ENCODE measurements at places on chromosomes 12 and 14.

DNA sequence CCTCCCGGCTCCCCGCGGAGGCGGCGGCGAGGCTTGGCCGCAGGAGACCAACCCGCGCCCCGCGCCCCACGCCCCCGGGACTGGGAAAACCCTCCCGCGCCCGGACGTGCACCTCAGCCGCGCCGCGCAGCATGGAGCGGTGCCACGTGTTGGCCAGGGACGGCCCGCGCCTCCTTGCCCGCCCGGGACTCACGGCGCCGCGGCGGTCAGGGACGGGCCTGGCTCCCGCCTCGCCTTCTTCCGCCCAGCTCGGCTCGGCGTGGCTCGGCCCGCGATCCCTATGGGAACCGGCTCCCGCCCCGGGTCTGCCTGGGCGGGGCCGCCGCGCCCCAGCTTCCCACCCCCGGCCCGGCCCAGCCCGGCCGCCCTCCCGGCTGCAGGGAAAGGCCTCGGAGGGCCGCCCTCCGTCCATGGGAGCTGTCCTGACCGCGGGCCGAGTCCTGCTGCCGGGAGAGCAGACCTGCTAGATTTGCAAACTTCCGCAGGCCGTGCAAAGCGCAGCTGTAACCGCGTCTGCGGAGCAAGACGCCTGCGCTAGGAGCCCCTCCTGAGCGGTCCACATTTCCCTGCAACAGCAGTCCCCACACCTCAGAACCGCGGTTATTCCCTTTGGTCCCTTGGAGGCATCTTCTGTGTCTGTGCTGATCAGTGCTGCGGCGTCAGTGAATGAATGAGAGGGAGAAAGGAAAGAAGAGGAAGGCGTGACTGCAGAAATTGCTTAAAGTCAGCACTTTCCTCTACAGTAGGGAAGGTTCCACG is at the start of gene CDKL1:
Gene CDKL1 (minus strand): TSS at position 251 of the 759 bp plus-strand sequence. CDS start 1,013 bp downstream, outside the sequence.
- peak; percentile 47 for DNase-seq

DNA sequence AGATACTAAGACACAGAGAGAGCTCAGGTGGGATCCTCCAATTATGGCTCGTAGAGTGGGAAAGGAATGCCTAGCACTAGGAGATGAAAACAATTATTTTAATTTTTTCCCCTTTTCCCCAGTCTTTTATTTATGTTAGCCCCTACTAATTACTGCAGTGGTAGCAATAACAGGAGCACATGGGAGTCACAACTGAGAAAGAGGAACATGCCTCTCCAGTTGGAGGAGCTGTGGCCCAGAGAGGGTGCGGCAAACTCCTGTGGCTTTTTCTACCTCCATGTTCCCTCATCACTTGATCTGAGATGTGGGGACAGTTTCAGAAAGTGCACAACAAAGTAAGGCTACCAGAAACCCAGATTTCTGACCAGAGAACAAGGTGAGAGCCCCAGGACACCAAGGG is 25.9 kb upstream of the POC1B start:
- no peak for DNase-seq

GRCh38 chr12:22628228-22628627 is 3.3 kb downstream of the ETNK1 start:
- DNase-seq, result no peak

DNA sequence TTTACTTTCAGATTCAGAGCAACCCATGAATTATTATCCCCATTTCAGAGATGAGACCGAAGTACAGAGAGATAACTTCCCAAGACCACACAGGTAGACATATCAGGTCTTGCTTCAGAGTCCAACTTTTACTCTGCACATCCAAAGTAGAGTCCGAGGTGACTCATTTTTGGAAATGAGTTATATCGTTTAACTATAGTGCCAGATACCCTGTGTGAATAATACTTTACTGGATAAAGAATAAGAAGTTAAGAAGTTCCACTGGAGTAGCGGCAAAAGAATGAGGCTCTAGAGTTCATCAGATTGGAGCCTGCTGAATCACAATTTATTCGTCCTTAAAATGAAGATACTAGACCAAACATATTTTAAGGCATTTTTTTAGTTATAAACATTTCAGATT is 124.7 kb downstream of the EPS8 start:
- no peak for DNase-seq

DNA sequence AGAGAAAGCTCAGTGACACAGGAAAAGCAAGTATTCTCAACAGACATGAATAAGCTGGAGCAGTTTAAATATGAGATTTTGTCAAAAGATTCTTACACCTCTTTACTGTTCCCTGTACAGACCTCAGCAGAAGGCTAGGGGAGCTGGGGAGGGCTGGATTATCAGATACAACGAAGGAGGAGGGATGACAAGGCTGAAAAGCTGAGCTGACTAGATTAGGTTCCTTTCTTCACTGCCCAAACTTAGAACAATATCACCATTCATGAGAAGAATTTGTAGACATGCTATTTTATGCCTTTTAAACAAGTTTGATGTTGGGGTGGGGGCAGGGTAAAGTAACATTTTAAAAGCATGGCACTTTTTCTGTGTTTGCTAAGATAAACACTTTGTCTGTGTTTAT is 611.1 kb downstream of the AACS start:
- DNase-seq, result no peak

GRCh38 chr12:25994901-25995625 is 36.6 kb downstream of the RASSF8 start:
- DNase-seq, result no peak

GRCh38 chr14:37599507-37600368 is 4.3 kb downstream of the TTC6 start:
- DNase-seq, result no peak

GRCh38 chr14:52029881-52030280 is 39.0 kb downstream of the NID2 start:
- DNase-seq, result no peak

GRCh38 chr12:1855241-1855640 is 34.9 kb downstream of the LRTM2 start:
- DNase-seq, result no peak

- DNase-seq, result peak; percentile 29
Observed at GRCh38 chr14:30283822-30284446, 275.0 kb upstream of the G2E3 start.

DNA sequence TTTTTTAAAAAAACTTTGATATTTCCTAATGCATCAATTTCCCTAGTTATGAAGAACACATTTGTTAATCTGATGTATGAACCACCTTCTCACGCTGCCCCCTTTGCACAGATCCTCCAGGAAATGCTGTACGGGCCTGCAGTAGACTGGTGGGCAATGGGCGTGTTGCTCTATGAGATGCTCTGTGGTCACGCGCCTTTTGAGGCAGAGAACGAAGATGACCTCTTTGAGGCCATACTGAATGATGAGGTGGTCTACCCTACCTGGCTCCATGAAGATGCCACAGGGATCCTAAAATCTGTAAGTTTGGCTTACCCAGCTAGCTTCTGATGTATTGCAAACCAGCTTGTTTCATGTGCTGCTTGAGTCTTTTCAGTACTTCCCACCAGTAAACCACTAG is 165.0 kb upstream of the HIF1A start:
- DNase-seq, result no peak

- no peak for DNase-seq
Observed at GRCh38 chr12:91058786-91059185, 962 bp upstream of the KERA start.

DNA sequence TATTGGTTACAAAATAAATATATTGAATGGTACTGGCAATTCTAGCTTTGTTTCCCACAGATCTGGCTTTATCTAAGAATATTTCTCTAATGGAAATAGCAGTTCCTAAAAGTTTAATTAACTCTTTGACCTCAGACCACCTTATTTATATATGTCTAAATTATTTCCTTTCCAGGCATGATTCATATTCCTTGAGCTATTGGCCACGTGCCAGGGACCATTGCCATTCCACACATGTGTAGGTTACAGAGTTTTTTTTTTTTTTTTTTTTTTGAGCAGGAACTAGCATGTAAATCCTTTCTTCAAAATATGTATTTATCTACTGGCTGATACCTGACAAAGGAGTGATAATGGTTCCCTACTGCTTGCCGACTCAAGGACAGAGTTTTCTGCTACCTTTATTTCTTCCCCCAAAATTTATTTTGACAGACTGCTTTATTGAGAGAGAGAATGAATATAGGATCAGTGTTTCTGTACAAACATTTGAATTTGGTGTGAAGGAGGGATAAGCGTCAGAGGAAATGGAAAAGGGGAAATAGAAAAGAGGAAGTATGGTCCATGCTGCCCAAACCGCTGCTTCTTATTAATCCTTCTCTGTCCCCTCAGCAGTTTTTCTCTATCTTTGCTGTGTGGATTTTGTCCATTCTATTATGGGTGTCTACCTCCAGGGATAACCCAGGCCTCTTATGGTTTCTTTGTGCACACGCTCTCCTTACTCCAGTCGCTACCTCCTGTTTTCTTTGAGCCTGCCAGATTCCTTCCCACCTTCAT is 36.4 kb downstream of the PDE3A start:
- DNase-seq, result no peak

DNA sequence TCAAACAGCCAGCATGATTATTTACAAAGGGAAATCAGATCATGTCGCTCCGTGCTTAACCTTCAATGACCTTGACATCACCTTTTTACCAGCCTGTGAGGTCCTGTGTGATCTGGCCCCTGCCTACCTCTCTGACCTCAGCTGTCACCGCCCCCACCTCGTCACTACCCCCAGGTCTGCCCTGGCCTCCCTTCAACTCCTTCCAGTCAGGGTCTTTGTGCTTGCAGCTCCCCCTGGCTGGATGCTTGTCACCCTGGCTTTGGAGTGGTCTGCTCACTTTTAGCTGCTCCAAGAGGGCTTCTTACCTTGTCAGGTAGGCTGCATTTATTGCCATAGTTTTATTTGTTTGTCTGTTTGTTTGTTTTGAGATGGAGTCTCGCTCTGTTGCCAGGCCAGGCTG is 8.2 kb upstream of the MAX start:
- no peak for DNase-seq

DNA sequence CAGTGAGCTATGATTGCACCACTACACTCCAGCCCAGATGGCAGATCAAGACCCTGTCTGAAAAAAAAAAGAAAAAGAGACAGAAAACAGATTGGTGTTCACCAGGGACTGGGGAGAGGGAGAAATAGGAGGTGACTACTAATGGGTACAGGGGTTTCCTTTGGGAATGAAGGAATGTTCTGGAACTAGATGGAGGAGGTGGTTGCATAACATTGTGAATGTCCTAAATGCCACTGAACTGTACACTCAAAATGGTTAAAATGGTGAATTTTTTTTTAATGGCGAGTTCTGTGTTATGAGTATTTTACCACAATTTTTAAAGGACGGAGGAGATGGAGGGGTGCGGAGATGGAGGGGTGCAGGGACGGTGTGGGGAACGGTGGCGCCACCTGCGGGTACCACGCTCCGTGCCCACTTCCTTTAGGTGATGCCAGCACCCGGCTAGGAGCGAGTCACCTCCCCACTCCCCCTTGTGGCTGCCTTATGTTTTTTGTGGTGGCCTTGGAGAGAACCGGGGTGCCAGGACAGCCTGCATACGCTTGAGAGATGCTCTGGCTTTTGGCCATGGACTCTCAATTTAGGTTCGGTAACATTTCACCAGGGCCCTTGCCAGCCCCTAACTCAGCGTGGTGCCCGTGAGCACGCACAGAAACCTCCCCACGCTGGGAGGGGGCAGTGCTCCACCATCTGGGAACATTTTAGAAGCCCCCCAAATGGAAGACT is 16.1 kb downstream of the UBC start:
- DNase-seq, result no peak
